ENCODE measurements at places on chromosomes 2 and 18.

- no peak for DNase-seq
These were observed 12.9 kb upstream of the MAPRE3 start for GRCh38 chr2:26957534-26957933.

GRCh38 chr2:200297989-200298388 is 8.5 kb upstream of the SPATS2L start:
- DNase-seq, result no peak

DNA sequence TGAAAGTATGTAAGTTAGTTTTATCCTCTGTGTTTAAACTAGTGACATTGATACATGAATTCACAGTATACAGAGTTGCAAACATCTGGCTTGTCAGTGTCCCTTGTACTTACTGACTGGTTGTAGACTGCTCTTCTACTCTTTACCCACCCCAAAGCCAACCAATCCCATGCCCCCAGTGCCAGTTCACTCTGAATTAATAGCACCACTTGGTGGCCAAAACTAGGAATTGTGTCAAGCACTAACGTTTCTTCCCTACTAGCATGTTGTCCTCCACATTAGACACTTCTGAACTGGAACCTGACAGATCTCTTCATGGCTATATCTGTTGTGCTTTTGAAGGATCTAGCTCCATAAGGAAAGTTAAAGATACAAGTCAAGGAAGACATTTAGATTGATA is 27.2 kb upstream of the OTX1 start:
- DNase-seq, result no peak

DNA sequence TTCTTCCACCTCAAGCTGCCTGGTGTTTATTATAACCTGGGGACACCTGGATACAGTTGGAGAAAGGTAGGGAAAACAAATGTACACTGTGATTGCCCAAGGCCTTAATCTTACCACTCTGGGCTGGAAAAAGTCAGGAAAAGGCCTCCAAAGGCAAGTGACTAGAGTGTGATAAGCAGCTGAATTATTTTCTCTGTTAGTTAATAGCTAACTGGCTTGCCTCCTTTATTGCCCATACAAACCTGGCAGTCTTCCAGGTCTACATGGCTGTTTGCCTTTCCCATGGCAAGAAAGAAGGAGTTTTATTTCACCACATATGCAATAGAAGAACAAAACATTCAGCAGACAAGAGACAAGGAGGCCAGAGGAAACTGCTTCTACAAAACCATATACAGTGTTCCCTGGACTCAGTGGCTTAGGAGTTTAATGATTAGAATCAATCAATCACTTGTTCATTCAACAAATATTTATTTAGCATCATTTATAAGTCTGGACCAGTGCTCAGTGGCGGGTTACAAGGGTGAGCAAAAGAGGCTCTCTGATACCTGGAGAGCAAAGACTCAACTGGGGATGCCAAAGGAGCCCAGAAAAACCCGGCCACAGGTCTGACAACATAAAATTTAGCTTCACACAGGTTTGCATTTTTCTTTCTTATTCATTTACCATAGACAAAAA is 27.5 kb upstream of the SUCLG1 start:
- no peak for DNase-seq

GRCh38 chr2:56444339-56444738 is 260.5 kb downstream of the CCDC85A start:
- DNase-seq, result no peak

DNA sequence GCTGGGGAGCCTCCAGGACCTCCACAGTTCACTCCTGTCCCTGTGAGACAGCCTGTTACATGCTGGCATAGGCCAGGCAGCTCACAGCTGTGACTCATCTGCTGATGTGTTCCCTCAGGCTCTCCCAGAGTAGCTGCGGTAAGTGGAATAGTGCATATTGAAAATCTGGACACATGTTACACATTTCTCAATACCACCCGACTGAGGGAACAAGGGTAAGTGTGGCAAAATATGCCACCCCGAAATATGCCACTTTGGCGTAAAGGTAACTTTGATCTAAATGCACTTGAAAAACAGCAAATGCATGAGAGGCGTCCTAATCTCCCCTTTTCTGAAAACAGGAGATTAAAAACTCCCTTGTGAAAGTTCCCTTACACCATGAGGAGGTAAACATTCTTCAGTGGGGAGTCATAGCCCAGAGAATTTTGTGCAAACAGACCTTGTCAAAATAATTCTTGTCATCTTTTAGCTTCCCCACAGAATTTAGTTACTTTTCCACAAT is 557.9 kb downstream of the CCDC85A start:
- no peak for DNase-seq

- DNase-seq, result no peak
These were observed 80.3 kb downstream of the NPAS2 start for GRCh38 chr2:100900156-100900795.

- DNase-seq, result no peak
These were observed 32.2 kb upstream of the GBX2 start for GRCh38 chr2:236200378-236200777.

DNA sequence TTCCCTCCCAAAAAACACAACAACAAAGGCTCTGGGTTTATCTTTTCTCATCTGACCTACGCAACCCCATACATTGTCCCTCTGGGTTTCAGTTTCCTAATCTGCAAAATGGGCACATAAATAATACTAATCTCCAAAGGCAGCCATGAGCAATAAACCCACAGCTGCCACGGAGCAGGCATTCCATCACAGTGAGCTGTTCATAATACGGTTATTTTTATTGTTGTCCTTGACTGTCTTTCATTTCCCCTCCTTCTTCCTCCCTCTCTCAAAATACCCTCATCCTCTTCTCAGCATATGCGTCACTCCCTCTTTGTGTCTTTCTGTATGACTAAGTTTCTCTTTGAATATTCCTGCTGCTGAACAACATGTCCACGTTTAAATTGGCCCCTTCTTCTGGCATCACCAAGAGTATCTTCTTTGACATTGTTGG is 129.8 kb upstream of the CAB39 start:
- DNase-seq, result no peak

DNA sequence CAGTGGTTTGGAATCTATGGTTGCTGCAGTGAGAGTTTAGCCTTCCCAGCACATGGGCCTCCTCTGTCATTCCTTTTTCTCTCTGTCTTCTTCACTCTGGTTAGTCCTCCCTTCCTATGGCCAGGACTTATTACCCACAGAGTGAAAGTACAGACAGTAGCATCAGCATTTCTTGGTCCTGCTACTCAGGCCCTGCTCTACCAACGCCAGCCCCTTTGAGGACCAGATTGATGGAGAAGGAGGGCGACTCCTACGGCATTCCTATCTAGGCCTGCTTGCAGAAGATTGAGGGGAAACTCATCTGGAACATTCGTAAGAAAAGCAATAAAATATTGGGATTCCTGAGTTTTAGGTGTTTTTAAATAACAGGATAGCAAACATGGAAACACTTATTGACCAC is 43.5 kb downstream of the BMP10 start:
- no peak for DNase-seq

DNA sequence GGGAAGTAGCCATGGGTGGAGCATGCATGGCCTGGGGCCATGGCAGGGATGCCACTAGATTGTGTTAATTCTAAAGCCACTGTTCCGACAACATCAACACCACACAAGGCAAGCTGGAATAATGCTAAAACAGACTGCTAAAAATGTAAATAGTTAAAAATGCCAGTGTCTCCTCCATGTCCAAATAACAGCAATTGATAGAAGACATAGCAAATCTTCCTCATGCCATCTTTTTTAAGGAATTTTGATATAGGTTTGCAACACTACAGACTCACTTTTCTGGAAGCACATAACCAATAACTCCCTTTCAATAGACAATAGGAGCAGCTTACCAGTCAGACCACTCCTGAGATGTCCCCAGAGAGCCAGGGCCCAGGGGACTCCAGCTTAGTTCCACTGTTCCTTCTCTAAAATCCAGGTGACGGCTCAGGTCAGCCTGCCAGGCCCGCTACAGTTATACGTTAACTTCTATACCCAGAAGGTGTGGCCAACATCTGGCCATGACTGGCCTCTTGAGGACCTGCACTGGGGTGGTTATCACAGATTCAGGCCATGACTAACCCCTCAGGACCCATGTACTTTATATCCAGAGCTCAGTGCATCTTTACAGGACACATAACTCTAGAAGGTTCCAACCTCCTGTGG is 20.3 kb downstream of the TUBB6 start:
- no peak for DNase-seq

- DNase-seq, result no peak
These were observed 48.8 kb upstream of the TMEFF2 start for GRCh38 chr2:192243488-192243887.

DNA sequence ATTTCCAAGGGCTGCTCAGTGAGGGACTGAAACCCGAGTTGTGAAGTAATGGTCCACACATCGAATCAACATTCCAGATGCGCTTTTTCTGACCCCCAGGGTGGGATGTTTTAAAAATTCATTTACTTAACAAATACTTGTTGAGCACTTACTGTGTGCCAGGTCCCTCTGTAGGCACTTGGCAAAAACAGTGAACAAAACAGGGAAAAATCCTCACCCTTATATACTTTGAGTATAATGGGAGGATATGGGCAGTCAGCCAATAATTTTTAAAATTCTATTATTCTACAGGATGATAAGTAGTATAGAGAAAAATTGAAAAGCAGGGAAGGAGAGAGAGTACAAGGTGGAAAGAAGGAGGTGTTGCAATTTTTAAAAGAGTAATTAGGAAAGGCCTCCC is 31.3 kb upstream of the AFTPH start:
- DNase-seq, result no peak

DNA sequence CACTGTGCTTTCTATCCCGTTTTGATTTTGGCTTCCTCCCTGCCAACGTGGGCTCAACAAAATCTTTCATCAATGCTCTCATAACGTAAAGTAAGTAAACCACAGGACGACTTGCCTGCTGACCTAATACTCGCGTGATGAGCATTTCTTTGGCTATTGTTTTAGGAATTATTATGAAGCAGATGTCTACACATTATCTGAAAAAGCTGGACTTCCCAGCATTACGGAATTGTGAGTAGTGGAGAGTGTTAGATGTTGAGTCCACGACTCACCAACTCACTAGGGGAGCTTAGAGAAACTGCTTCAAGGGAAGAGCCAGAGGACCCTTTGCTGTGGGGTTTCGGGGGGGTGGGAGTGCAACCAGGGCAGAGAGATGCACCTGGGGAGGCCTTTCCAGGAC is 21.9 kb downstream of the HJURP start:
- DNase-seq, result no peak

GRCh38 chr2:55119711-55120487 is 69.6 kb upstream of the RTN4 start:
- DNase-seq, result no peak

DNA sequence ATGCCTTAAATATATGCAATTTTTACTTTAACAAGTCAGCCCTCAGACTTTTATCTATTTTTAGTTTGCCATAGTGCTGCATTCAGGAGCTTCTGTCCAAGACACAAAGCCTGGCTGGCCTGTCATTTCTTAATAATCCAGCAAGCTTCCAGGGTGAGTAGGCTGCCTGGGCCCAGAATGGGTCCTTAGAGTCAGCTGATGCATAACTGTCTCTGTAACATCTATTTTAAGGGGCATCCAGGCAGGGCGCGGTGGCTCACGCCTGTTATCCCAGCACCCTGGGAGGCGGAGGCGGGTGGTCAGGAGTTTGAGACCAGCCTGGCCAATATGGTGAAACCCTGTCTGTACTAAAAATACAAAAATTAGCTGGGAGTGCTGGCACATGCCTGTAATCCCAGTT is 11.8 kb upstream of the GNLY start:
- no peak for DNase-seq

DNA sequence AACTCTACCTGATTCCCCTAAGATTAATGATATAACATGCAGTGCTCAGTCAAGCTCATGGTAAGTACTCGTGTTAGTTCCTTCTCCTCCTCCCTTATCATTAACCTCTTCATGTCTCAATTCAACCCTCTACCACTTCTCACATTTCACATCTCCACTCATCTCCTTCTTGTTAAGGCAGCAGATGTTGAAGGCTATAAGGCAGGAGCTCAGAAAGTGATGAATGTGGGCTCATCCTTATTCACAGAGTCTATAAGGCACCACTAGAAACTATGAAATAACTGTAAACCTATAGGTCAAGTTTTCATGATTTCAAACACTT is 56.0 kb downstream of the CLHC1 start:
- DNase-seq, result no peak

GRCh38 chr2:568639-569235 is 108.5 kb downstream of the TMEM18 start:
- no peak for DNase-seq

GRCh38 chr2:36680012-36680411 is 16.5 kb upstream of the VIT start:
- DNase-seq, result no peak

- no peak for DNase-seq
These were observed 1.9 kb upstream of the NABP1 start for GRCh38 chr2:191675807-191676721.

DNA sequence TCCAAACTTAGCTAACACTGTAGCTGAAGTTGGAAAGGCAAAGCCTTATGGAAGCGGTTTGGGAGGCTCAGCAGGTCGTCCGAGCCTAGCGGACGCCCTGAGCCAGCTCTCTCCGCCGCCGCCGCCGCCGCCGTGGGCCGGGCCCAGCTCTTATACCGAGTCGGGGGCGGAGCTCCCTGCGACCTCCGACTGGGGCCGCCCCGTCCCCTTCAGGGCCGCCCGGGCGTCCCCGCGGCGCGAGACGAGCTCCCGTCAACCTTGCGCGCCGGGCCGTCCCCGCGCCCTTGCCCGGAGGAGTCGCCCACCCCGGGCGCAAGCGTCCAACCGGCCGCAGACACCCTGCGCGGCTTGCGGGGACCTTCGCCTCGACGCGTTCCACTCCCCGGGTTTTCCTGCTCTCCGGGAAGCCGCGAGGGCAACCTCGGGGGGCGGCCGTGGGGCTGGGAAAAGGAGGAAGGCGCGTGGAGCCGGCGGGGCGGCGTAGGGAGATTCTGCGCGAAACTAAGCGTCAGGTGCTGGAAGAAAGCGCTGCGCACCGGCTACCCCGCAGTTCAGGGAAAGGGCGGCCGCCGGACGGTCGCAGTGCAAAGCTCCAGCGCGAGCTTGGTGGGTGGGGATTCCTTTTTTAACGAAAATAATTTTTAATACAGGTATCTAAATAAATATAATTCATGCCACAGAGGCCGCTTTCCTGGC is at the start of gene SLC40A1:
TSS of gene SLC40A1 (minus strand) at position 129 of the 696 bp plus-strand sequence. CDS start 326 bp downstream, outside the sequence.
- peak; percentile 47 for DNase-seq

GRCh38 chr2:71609441-71609840 is 156.1 kb downstream of the DYSF start:
- DNase-seq, result no peak

DNA sequence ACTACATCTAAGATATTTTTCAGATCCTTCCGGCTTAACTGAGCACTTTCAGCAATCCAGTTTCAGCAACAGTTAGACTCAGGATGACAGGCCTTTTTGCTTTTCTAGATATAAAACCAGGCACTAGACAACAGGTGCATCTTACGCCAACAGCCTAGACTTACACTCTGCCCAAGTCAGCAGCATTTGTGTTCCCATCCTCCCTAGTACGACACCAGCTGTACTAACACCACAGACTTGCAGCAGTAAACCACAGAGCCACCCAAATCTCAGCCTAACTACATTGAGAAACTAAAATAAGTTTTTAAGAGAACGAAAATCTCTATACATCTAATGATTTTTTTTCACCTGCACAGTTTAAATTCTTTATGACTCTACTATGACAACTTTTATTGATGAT is 89.9 kb upstream of the DNMT3A start:
- no peak for DNase-seq

GRCh38 chr2:24926602-24927252 is 6.7 kb upstream of the ADCY3 start:
- DNase-seq, result peak; percentile 57

- no peak for DNase-seq
These were observed 98.0 kb upstream of the SLC14A2 start for GRCh38 chr18:45517181-45517741.

- no peak for DNase-seq
These were observed 7.0 kb downstream of the ITSN2 start for GRCh38 chr2:24353364-24353763.

- no peak for DNase-seq
These were observed 259.0 kb downstream of the PAX3 start for GRCh38 chr2:222039821-222040220.
